ENCODE measurements at places on chromosomes 16 and 17.

DNA sequence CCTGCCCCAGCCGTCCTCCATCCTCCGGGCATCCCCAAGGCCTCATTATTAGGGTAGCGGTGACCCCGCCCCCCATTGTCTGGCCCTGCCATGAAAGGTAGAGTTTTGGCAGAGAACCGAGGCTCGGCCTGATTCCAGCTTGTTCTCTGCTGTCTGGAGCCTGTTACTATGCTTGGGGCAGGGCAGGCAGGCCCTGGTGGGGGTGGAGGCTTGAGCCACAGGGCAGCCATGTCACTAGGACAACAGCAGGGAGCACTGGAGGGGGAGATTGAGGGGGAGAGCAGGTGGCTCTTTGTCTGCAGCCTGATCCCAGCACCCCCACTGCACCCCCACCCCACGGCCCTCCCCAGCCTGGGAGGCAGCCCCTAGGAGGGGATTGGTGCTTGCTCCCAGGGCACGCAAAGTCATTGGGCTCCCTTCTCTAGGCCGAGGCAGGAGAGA is 15.4 kb downstream of the RHBDL3 start:
- no peak for DNase-seq

GRCh38 chr16:46688101-46688653 is 801 bp downstream of the VPS35 start:
- no peak for DNase-seq

- DNase-seq = no peak
These were observed 5.7 kb downstream of the SNX11 start for GRCh38 chr17:48113201-48113676.

- DNase-seq = no peak
These were observed 36.5 kb upstream of the DHRS7B start for GRCh38 chr17:21089933-21090901.

DNA sequence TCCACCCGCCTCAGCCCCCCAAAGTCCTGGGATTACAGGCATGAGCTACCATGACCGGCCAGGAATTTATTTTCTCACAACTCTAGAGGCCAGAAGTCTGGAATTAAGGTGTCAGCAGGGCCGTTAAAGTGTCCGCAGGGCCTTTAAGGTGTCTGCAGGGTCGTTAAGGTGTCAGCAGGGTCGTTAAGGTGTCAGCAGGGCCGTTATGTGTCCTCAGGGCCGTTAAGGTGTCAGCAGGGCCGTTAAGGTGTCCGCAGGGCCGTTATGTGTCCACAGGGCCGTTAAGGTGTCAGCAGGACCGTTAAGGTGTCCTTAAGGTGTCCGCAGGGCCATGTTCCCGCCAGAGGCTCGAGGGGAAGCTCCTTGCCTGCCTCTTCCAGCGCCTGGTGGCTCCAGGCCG is 125.2 kb downstream of the RAP1GAP2 start:
- DNase-seq = no peak

- no peak for DNase-seq
These were observed 114.3 kb upstream of the KCNJ16 start for GRCh38 chr17:69960755-69961154.

GRCh38 chr16:58157951-58158540 is 28.9 kb upstream of the CFAP20 start:
- DNase-seq = no peak

GRCh38 chr16:17574256-17574655 is 103.5 kb upstream of the XYLT1 start:
- DNase-seq = no peak

GRCh38 chr16:17246974-17247732 is 223.6 kb downstream of the XYLT1 start:
- DNase-seq = no peak

DNA sequence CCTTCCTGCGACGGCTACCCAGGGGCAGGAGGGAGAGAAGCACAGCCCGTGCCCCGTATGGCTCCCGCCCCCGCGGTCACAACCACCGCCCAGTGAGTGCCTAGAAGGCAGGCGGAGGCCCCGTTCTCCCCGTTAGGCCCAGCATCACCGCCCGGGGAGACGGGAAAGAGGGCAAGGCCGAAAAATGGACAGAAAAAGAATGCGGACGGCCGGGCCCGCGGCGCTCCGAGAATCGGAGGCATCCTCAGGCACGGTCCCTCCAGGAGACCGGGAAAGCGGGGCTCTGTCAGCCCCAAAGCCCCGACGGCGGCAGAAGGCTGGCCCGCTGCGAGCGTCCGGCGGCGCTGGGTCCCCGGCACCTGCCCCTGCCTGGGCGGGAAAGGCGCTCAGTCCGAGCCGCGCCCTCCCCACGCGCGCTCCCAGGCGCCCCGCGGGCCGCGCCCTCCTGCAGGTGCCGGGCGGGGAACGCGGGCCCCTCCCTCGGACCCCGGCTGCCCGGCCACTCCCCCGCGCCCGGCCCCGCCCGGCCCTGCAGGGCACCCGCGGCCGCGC is 407 bp downstream of the MCRIP1 start:
- DNase-seq = peak; percentile 62

- DNase-seq = no peak
These were observed 868.9 kb upstream of the SOX9 start for GRCh38 chr17:71251951-71252350.

- no peak for DNase-seq
These were observed 12.6 kb downstream of the TBX4 start for GRCh38 chr17:61464843-61465180.

DNA sequence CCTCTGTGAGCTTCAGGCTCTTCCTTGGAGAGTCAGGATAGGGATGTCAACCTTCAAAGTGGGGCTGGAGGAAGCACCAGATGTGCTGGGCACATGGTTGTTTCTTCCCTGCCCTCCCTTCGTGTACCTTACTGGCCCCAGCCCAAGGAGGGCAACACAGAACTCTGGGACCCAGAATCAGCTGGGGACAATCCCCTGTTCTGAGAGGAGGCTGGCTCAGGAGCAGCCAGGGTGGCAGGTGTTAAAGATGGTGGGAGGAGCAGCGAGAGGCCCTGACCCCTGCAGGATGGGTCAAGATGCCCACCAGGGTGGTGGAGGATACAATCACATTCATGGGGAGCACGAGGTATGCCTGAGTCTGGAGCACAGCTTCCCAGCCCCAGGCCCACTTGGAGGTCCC is 300.4 kb downstream of the ABCC12 start:
- no peak for DNase-seq

DNA sequence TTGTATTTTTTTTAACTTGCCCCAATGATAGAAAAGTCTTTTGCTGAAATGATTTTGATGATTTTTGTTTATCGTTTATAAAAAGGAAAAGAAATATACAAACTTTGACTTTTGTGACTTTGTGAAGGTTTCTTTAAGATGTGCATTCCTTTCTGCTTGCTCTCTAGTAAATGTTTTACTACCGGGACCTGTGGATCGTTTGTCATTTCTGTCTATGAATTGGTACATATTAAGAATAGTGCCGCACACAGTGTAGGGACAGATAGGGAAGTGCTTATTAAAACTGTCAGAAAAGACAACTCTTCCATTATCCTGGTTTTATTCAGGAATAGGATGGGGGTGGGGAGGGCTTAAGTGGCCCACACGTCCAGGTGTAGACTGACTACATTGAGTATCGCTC is 8.1 kb upstream of the PSMC5 start:
- no peak for DNase-seq

DNA sequence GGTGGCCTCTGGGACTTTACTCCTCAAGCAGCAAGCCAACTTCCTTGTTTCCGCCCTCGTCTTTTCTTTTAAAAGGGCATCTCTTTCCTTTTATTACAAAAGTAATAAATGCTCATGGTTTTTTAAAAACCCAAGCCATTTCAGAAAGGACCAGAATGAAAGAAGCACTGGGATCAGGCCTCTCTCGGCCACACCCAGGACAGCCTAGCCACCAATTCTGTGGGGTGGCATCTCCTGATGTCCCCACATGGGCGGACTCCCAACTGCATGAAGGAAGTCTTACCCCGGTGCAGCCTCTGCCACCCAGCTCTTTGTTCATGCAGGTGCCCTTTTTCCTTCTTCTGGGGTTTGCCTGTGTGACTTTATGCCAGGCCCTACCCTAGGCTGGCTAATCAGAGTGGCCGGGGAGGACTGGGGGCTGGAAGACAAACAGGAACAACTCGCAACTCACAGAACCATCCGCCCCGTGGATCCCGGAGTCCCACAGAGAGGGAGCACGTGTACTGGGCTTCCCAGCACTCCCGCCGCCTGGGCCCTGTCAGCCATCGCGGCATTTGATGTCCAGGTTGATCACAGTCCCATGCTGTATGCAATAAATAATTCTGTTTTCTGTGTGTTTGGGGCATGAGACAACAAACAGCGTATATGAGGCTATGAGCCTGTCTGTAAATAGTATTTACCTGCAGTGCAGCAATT is 2.6 kb upstream of the RASD1 start:
- no peak for DNase-seq

- DNase-seq = no peak
These were observed 7.6 kb downstream of the CCDC57 start for GRCh38 chr17:82204831-82205719.

- no peak for DNase-seq
These were observed 110.4 kb upstream of the HAS3 start for GRCh38 chr16:68995011-68995504.

DNA sequence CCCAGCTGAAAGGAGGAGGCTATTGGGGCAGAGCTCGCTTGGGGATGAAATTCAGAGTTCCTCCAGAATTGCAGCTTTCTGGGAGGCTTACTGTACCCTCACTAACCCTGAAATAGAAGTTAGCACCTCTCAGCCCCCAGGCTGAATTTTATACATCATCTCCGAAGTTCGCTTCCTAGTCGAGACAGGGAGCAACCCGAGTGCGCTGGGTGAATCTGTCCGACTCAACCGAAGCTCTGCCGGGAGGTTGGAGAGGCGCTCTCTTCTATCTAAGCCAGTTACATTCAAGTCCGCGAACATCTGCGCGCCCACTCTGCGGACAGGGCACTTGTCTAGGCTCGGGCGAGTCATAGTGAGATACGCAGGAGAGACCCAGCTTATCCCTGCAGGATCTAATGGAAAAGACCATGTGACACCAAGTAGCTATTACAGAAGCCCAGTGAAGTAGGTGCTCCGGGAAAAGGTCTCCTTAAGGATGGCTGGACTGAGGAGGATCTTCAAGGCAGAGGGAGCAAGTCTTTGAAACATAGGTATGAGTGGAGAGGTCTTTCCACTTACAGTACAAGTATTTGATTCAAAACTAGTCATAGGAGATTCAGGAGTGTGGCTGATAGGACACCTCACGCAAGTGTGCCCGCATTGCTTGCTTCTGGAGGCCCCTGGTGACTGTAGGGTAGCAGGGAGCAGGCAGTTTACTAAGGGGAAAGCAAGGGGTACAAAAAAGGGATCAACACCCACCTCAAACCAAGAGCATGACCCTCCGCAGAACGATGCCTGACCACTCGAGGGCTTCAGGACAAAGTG is 646 bp upstream of the HES7 start:
- no peak for DNase-seq

DNA sequence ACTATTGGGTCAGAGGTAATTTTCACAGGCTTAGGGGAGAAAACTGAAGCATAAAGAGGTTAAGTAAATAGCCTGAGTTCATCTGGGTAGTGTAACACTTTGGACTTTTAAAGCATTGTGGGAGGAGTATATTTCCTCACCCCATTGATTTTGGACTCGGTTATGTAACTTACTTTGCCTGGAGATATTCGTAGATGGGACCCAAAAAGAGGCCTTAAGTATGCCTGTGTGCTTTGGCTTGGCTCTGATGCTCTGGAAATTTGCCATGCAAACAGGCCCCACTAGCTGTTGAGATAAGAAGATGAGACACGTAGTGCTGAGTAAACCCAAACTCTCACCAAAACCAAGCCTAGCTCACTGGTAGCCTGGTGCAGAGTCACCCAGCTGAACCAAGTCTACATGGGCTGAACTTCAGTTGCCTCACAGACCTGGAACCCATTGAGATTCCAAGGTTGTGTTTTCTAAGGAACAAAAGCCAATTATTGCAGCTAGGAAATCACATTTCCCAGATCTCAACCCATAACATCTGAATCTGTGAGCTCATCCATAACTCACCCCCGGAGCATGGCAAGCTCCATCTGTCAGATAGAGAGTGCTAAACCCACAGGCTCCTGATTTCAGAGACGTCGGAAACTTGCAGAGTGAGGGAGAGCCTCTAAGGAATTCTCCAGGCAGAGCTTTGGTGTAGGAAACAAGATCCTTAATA is 536.0 kb upstream of the C16orf82 start:
- DNase-seq = no peak

Measured in NCI-H187 treated with DMSO at 0.1 percent for 48 hours (cell line).